ENCODE measurements at places on chromosomes 4 and X. TPM values are rescaled to one million over a fixed set of nuclear protein-coding genes. Genes with fewer than 3 reads are reported as not detected.

- H3K4me1 ChIP-seq: no peaks in the 10 kb centered on the region
- H3K36me3 ChIP-seq: no peaks in the 10 kb centered on the region
- no peak overlapping the region for H3K27ac ChIP-seq
- no peak for DNase-seq
- H3K4me3 ChIP-seq: no peak overlapping the region
- no peaks in the 10 kb centered on the region for H3K27me3 ChIP-seq
These were observed 361.9 kb downstream of the PCDH19 start for GRCh38 chrX:100048156-100048555.

- H3K27me3 ChIP-seq: no peaks in the 10 kb centered on the region
- H3K36me3 ChIP-seq: no peaks in the 10 kb centered on the region
- H3K4me1 ChIP-seq: no peaks in the 10 kb centered on the region
- no peak overlapping the region for H3K4me3 ChIP-seq
These were observed 29.0 kb upstream of the GPM6B start for GRCh38 chrX:13845721-13846378.

- H3K4me3 ChIP-seq: no peak overlapping the region
- H3K27ac ChIP-seq: no peak overlapping the region
- H3K4me1 ChIP-seq: no peaks in the 10 kb centered on the region
- H3K27me3 ChIP-seq: no peaks in the 10 kb centered on the region
These were observed 34.8 kb downstream of the KLHL5 start for GRCh38 chr4:39096847-39097246.

DNA sequence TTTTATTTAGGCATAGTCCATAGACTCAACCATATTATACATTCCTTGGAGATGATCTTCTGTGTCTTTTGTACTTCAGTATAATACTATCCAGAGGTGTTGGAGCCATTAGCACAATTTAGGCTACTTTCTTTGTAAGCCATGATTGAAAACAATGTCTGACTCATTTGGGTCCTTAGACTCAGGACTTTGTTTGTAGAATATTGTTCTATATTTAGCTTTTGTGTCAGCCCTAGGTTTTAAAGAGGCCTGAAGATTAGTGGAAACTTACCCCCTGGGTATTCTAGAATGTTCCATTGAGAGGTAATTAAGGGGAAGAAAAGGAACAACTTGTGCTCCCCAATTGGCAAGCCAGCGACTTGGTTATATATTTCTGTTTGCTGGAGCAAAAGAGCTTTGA lies 145.2 kb upstream of the SCML1 start:
- H3K36me3 ChIP-seq: no peaks in the 10 kb centered on the region
- DNase-seq: no peak

Gene AMMECR1
- 1.8 TPM for polyA plus RNA-seq

Gene NXF2
- polyA plus RNA-seq: not detected

Gene TMEM154
- polyA plus RNA-seq: 0.58 TPM

All from SK-N-SH (cell line).